ENCODE measurements at places on chromosomes 1 and 21.

GRCh38 chr1:3669421-3669821, 17.1 kb downstream of the TP73 start:
- no peak for DNase-seq

DNA sequence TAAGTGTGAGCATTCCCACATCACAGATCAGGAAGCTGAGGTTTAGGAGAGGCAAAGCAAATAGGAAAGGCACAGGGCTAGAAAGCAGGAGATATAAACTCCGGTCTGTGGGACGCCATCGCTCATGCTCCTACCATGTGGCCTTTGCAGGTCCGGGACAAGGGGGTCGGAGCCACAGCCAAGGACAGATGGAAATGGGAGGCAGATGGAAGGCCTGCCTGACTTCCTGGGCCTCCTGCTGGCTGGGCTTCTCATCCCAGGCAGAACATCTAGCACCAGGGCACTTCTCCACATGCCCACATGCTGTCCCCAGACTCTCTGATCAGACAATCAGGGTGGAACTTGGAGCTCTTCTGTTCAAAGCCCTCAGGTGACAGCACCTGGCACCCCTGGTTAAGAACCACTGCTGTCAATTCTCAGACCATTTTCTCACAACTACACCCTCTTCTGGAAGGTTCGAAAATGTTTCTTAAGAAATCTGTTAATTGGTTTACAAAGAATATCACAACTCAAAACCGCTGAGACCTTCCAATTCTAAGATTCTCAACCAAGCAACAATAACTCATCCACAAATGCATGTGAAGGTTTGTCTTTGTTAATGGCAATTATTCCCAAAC, 173.3 kb upstream of the EDN2 start:
- DNase-seq, result no peak

DNA sequence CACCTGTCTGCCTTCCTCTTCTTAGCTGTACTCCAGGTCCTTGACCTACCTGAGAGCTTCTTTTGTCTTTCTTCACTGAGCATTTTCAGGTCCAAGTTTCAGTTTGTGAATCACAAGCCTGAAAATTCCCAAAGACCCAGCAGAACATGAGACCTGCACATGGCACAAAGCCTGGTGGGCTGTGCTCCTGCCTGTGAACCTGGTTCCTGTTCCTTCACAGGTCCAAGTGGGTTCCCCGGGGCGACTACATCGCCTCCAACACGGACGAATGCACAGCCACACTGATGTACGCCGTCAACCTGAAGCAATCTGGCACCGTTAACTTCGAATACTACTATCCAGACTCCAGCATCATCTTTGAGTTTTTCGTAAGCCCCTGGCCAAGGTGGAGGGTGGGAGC, 42.1 kb upstream of the SARS1 start:
- no peak for DNase-seq

GRCh38 chr1:41500781-41501518, 16.5 kb upstream of the EDN2 start:
- no peak for DNase-seq

DNA sequence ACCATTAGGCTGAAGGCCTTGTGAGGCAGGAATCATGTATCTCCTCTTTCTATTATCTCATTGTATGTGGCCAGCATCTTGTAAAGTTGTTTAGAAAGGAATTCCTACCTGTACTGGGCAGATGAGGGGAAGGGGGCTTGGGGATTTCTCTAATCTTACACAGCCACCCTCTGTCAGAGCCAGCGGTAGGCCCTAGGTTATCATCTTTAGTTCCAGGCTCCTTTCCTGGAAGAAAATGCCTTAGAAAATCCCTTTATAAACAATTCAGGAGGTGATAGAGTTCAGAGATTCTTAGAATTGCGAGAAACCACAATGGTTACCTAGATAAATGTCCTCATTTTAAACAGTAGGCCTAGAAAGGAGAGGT, 35.2 kb downstream of the DPT start:
- DNase-seq, result no peak

DNA sequence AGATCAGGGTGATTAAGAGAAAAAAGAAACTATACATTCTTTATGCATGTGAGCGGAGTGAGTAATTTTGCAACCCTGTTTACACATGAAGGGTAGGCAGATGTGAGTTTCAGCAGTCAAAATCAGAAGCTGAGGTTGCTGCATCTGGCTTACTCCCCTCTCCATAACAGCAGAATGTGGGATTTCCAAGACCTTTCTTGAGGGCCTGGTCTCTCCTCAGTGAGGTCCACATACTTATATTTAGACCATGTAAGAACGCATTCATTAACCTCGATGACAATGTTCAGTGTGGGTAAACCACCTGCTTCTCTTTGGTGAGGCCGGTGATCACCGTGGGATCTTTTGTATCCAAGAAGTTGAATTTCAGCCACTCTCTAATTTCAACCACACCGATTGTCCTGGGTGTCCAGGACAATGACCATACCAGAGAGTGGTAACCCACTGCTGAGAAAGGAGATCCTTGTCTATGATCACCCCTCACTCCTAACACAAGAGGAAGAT, 18.7 kb upstream of the RAP1A start:
- DNase-seq, result no peak
